Inflammatory macrophage treated with lipopolysaccharide for 1 hour (primary cell): ENCODE measurements at places on chromosomes 2 and 18.

- DNase-seq = no peak
Observed at GRCh38 chr2:79716266-79716665, 203.4 kb downstream of the CTNNA2 start.

GRCh38 chr2:24971286-24971535 is 544 bp downstream of the DNAJC27 start:
- no peak for DNase-seq

- DNase-seq = no peak
Observed at GRCh38 chr18:35514283-35514682, 16.5 kb upstream of the INO80C start.

DNA sequence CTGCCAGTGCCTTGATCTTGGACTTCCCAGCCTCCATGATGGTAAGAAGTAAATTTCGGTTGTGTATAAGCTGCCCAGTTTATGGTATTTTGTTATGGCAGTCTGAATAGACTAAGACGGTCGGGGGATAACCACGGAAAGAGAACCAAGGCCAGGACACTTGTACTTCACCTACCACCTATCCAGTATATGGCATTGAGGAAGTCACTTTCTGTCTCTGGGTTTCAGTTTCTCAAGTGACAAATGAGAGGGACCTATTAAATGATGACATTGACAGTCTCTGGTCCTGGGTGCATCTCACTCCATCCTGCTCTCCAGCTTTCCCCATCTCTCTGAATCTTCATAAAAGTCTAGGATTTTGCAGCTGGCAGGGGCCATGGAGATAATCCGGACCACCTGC is 183.8 kb upstream of the MSH6 start:
- no peak for DNase-seq

GRCh38 chr18:32177530-32177929 is 12.3 kb upstream of the MEP1B start:
- DNase-seq = no peak

- DNase-seq = no peak
Observed at GRCh38 chr2:153543635-153544071, 65.1 kb upstream of the RPRM start.
